ENCODE measurements at places on chromosomes 5 and 9.

- DNase-seq = no peak
Observed at GRCh38 chr9:131496844-131497405, 5.8 kb upstream of the POMT1 start.

DNA sequence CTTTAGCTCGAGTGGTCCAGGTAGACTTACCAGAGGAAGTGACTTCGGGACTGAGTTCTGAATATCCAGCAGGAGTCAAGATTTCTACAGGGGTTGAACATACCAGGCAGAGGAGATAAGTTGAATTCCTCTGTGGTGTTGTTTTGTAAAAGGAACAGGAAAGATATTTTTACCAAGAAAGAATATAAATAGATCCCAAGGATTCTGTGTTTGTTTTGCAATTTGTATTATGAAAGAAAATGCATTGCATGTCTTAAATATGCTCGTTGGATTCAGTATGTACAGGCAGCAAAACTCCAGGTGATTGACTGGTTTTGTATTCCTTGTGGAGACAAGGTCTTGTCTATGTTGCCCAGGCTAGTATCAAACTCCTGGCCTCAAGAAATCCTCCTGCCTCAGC lies 197.8 kb downstream of the FRMD3 start:
- DNase-seq = no peak

GRCh38 chr9:35689542-35690293 lies at the start of gene TPM2:
Gene TPM2 (minus strand): TSS chr9:35689925. CDS start chr9:35689817, 108 bp downstream.
- no peak for DNase-seq

GRCh38 chr5:93320920-93321445 lies 260.0 kb downstream of the NR2F1-AS1 start:
- no peak for DNase-seq

Measured in stimulated activated CD4-positive, alpha-beta T cell treated with anti-CD3 and anti-CD28 coated beads, Interleukin-1b, Interleukin-23, amount 100 ng/mL, for 1 hour (primary cell).